SK-MEL-5 (cell line): ENCODE measurements at places on chromosomes 7 and 10. TPM values are rescaled to one million over a fixed set of nuclear protein-coding genes. Genes with fewer than 3 reads are reported as not detected.

The GLI3 gene
- total RNA-seq: 1.4 and 2.7 TPM in 2 replicates

The CTAGE15 gene
- total RNA-seq: not detected in 2 replicates

The GRK5 gene
- 4.2 and 4.8 TPM in 2 replicates for total RNA-seq

The CLRN3 gene
- total RNA-seq: not detected in 2 replicates

The PTN gene
- 1.3 and 1.8 TPM in 2 replicates for total RNA-seq

The TAS2R3 gene
- total RNA-seq: 0.40 and 0.87 TPM in 2 replicates

The OR2F1 gene
- total RNA-seq: not detected in 2 replicates

The PLXNA4 gene
- total RNA-seq: 0.08 and 0.18 TPM in 2 replicates

The CYP3A7 gene
- total RNA-seq: not detected in 2 replicates

The TCAF2 gene
- total RNA-seq: 0.19 and 0.50 TPM in 2 replicates

The MALRD1 gene
- not detected in 2 replicates for total RNA-seq

DNA sequence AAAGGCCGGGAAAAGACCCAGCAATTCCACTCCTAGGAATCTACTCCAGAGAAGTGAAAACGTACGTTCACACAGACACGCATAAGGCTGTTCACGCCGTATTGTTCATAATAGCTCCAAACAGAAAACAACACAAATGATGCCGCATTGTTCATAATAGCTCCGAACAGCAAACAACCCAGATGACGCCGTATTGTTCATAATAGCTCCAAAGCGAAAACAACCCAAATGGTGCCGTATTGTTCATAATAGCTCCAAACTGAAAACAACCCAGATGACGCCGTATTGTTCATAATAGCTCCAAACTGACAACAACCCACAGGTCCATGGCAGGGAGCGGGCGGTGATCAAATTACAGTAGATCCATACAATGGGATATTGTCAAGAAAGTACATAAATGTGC is 85.2 kb upstream of the DNAAF5 start:
- DNase-seq: peak; percentile 90

- DNase-seq: no peak
Measured at GRCh38 chr10:87862679-87863052, 667 bp downstream of the KLLN start.

GRCh38 chr10:99758211-99758891 is 24.1 kb upstream of the ABCC2 start:
- DNase-seq: no peak

DNA sequence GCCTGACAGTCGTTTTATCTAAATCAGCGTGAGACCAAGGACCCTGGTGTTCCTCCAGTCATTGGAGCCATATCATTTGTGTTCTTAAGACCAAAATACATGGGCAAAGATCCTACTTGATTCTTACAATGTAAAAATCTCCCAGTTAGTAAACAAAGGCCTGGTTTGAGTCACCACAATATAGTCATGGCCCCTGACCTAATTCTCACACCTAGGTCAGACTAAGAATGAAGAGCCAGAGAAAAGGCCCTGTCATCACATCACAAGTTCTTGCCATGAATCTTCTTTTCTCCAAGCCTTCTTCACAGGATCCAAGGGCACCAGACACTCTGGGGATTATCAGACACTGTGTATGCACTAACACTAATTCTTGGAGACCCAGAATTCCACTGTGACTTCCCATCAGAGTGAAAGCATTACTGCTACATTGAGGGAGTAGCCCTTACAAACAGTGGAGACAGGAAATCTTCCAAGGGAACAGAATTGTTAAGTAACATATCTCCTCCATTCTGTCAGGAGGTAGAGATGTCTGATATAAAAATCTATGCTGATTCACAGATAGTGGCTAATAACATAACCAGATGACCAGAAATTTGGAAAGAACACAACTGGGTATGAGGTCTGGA is 7.6 kb upstream of the ERVW-1 start:
- no peak for DNase-seq

GRCh38 chr10:50473756-50474155 is 150.0 kb downstream of the SGMS1 start:
- DNase-seq: no peak

DNA sequence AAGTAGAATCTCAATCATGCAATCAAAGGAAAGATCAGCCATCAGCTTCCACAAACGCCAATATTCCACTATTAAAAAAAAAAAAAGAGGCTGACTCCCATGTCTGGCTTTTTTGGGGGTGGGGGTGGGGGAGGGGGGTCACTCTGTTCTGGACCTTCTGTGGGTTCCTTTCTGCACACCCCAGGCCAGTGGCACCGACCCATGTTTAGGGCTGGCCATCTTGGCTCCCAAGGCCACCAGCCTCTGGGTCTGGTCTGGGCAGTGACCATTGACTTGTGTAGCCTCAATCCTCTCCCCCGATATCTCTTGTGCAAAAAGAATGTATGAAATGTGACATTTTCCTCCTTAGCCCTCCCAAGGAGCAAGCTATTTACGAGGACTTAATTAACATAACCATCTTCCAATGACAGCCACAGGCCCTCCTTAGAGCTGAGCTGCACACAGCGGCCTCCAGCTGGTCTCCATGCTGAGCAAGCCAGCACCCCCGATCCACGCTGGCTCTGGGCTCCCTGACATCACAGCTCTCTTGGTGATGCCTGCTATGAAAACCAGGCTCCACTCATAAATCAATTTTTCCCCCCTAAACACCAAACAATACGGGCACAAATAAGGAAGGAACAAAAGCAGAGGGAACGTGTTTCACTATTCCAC is 100.1 kb downstream of the ZRANB1 start:
- DNase-seq: no peak

GRCh38 chr7:69860486-69860885 is 262.2 kb downstream of the AUTS2 start:
- DNase-seq: no peak

GRCh38 chr7:150514748-150515222 is at the start of gene GIMAP7:
Gene GIMAP7, plus strand, starts transcription at chr7:150514872. Its CDS starts 5,103 bp downstream, at chr7:150519975.
- no peak for DNase-seq

DNA sequence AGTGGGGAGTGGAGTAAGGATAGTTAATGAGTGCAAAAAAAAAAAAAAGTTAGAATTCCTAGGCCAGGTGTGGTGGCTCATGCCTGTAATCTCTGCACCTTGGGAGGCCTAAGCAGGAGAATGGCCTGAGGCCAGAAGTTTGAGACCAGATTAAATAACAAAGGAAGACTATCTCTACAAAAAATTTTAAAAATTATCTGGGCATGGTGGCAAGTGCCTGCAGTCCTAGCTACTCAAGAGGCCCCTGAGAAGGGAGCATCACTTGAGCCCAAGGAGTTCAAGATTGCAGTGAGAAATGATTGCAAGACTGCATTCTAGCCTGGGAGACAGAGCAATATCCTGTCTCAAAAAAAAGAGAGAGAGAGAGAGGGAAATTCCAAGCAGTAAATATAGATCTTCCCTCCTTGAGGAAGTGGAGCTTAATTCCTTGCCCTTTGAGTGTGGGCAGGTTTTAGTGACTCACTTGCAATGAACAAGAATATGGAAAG is 19.5 kb upstream of the CSTF2T start:
- DNase-seq: no peak

DNA sequence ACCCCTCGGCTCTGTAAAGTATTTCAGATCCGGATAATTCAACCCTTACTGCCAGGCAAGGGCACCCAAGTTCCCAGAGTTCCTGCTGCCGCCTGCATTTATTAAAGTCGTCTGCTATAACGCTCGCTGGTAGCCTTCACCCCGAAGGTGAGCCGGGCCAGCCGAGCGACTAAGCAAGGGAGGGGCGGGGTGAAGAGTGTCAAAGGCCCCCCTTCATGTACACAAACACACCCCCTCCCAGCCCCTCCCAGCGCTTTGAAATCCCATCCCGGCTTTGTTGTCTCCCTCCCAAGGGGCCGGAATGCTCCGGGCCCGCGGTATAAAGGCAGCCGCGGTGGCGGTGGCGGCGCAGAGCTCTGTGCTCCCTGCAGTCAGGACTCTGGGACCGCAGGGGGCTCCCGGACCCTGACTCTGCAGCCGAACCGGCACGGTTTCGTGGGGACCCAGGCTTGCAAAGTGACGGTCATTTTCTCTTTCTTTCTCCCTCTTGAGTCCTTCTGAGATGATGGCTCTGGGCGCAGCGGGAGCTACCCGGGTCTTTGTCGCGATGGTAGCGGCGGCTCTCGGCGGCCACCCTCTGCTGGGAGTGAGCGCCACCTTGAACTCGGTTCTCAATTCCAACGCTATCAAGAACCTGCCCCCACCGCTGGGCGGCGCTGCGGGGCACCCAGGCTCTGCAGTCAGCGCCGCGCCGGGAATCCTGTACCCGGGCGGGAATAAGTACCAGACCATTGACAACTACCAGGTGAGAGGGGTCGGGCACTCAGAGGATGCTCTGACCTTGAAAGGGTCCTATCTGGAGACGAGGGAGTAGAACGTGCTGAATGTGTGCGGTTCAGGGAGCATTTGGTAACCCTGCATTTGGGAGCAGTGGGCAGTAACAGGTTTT is at the start of gene DKK1:
Gene DKK1 (plus strand): TSS at position 349 of the 889 bp plus-strand sequence. CDS start 154 bp downstream, at position 503.
- DNase-seq: peak; percentile 65

DNA sequence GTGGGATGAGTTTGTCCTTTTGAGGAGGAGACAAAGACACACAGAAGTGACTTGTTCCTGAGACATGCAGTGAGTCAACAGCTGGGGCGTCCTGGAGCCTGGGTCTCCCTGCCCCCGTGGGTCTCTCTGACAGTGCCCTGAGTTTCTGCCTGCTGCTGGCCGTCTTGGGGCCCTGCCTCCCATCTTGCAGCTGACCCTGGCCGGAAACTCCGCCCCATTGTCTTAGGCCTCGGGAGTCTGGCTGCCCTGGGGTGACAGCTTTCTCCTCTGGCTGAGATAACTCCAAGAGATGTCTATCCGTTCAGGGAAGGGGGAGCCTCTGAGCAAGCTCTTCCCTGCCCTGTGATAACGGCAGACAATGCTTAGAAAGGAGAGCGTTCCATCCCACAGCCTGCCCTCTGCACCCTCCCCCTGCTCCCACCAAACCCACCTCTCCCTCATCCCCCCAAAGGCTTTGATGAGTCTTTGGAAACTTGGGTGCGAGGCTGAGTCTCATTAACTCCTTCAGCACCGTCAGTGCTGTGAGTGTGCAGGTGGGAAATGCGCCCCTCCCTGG is 69.5 kb upstream of the PODXL start:
- DNase-seq: peak; percentile 41

- no peak for DNase-seq
Measured at GRCh38 chr10:62503872-62504271, 129.7 kb downstream of the ZNF365 start.

DNA sequence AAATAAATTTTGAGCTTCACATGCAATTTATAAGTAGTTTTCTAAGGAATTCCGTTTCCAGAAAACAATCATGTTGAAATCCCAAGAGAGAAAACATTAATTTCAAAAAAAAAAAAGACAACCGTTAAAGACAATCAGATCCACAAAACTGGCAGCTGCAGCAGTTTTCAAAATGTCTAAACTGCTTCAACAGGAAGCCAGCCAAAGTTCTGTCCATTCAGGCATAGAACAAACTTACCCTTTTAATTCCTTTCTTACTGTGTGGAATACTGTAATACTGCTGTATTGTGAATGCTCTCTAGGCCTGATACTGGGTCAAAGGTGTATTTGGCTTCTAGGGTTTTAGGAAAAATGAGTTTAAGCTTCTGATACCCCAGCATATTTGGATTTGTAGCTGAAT is 31.6 kb downstream of the HOXA1 start:
- peak; percentile 23 for DNase-seq

GRCh38 chr10:132685101-132685891 is 100.7 kb downstream of the NKX6-2 start:
- DNase-seq: no peak

GRCh38 chr10:33939892-33940291 is 605.4 kb upstream of the NRP1 start:
- DNase-seq: no peak

DNA sequence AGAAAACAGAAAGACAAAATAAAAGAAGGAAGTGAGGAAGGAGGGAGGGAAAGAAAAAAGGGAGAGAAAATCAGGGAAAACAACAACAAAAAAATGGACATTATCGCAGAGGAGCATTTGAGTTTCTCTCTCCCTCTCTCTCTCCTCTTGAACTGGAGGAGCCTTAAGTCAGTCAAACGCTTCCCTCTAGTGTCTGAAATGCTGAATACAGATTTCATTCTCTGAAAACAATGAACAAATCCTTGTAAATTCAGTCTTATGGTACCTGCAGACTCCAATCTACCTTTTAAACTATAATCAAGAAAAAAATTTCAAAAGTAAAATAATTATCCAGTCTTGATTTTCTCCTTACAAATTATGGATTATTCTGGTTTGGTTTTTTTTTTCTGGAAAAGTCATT is 89.2 kb upstream of the PFKP start:
- DNase-seq: peak; percentile 57

- DNase-seq: no peak
Measured at GRCh38 chr7:6271694-6272440, 557 bp downstream of the CYTH3 start.

GRCh38 chr7:4854916-4855315 is 6.9 kb downstream of the PAPOLB start:
- DNase-seq: no peak

- DNase-seq: no peak
Measured at GRCh38 chr10:131516285-131516684, 204.8 kb upstream of the TCERG1L start.

- DNase-seq: no peak
Measured at GRCh38 chr7:5216931-5217330, 26.9 kb downstream of the WIPI2 start.

DNA sequence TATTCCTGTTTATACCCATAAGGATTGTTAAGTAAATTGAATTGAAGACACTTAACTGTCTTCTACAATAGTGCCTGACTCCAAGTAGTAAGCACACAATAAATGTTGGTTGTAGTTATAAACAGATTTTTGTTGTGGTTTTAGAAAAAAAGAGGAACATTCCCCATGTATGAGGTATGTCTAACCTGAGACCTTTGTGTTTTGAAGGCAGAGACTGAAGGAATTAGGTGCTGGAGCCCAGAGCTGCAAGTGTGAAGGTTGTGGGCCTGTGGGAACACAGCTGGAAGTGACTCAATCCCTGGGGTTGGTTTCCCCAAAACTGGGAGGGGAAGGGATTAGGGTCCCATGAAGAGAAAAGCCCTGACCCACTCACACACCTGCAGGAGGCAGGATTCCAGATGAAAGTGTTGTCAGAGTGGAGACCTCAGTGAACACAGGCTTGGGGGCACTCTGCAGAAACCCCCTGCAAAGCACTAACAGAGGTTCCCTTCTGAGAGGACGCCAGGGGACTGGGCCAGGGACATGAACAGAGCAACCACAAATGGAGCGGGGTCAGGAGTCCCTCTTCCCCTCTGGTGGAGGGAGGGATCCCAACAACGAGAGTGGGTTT is 265.1 kb upstream of the KLF14 start:
- no peak for DNase-seq

DNA sequence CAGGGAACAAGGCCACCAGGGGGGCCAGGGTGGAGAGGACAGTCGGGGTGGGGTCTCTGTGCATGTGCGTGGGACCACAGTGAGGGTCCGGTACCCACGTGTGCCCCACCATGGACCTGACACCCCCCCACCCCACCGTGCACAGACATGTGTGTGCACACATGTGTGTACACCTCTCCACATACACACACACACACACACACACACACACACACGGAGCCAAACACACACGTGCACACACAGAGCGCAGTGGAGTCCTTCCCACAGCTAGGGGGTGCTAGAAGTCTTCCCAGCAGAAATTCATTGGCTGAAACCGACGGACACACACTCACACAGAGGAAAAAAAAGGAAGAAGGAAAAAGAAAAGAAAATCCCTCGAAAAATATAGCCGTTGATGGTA is 42.8 kb upstream of the GNA12 start:
- peak; percentile 88 for DNase-seq

GRCh38 chr10:123896246-123896927 is 4.8 kb upstream of the CPXM2 start:
- no peak for DNase-seq
